ENCODE measurements at places on chromosomes 5 and 9. TPM values are rescaled to one million over a fixed set of nuclear protein-coding genes. Genes with fewer than 3 reads are reported as not detected.

GRCh38 chr9:110755179-110755578 lies 86.6 kb downstream of the MUSK start:
- no peak for DNase-seq

DNA sequence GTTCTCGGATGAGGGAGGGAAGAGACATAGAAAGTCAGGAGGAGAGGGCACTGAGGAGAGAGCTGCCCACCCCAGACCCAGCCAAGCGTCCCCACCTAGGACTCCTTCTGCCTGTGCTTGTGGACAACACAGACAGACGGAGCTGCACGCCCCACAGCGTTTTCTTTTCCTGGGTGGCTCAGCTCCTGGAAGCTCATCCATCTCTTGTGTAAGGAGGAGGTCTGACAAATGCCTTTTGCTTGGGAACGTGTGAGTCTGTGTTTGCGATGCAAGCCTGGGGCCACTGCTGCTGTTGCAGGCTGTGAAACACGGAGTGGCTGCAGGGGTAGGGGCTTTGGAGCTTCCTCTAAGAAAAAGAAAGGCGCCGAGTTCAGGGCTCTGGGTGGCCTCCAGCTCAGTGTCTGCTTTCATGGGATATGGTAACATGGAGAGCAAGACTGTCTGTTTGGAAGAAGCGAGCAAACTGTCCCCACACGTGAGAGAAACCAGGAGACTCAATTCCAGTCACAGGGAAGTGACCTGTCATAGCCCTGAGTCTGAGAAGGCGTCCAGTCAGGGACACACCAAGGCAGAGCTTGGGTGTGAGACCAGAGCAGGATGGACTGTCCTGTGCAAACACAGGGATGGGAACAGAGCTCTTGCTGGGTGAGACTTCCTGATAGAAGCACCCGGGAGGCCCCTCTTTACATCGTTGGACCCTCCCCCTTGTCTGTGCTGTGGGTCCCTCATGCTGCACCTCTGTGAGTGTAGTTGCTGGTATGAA lies 42.7 kb downstream of the GADD45G start:
- DNase-seq, result no peak

DNA sequence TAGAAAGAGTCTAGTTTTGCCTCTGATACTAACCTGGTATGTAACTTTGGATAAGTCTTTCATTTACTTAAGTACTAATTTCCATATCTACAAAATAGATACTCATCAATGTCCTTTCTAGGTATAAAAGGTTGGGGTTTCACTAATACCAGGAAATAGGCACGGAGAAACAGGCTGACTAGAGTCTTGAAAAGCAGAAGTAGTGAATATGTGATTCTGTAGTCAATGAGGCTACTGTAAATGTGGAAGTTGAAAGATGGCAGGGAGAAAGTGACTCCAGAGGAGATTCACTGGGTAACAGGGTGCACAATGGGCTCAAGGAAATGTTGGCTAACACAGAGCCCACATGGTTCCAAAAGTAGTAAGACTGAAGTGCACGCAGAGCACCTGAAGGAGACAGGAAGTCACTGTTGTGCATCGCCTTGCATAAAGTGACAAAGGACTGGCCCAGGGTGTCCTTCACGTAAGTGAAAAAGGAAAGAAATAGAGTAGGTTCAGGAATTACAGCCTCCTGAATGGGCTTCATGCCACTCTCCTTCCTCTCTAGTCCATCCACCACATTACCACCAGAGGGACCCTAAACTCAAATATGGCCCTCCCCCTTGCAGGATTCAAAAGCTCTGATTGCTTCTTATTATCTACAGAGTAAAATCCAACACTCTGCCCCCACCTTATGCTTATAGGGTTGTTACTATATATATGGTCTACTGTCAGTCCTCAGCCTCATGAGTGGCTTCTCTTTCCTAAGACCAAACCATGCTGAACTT lies 288.0 kb upstream of the SMARCA2 start:
- DNase-seq, result peak; percentile 5

LCN1 gene
- not detected for total RNA-seq

ENTPD2 gene
- total RNA-seq, result not detected

DNA sequence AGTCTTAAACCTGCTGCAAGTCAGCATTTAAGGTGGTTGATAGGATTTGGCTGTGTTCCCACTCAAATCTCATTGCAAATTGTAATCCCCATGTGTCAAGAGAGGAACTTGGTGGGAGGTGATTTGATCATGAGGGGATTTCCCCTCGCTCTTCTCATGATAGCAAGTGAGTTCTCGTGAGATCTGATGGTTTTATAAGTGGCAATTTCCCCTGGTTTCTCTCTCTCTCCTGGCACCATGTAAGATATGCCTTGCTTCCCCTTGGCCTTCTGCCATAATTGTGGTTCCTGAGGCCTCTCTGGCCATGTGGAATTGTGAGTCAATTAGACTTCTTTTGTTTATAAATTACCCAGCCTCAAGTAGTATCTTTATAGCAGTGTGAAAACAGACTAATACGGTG lies 84.3 kb upstream of the SMC2 start:
- no peak for DNase-seq

POLR1E gene
- total RNA-seq, result 26.9 TPM

LCN9 gene
- not detected for total RNA-seq

NSG2 gene
- total RNA-seq, result not detected

GABRA6 gene
- not detected for total RNA-seq

CTXN3 gene
- not detected for total RNA-seq

GRCh38 chr5:91670122-91670521 lies 287.0 kb upstream of the ARRDC3 start:
- DNase-seq, result no peak

- no peak for DNase-seq
Measured at GRCh38 chr9:37953206-37953774, 49.4 kb upstream of the SLC25A51 start.

GRCh38 chr5:152107220-152107619 lies 182.6 kb upstream of the GLRA1 start:
- DNase-seq, result no peak

FAM221B gene
- total RNA-seq, result not detected

DNA sequence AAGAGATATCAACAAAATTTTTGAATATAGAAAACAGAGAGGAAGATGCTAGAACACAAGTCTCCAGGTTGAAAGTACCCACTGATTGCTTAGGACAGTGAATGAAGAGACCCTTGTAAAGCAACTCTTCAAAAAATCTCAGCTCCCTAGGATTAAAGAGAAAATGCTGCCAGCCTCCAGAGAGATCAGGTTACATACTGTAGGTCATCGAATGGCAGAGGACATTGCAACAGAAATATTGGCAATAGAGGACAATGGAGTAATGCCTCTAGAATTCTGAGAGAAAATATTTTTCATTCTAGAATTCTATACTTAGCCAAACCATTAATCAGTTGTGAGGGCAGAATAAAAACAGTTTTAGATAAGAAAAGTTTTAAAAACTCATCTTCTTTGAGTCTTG lies 43.1 kb upstream of the ELL2 start:
- DNase-seq, result no peak

GRCh38 chr5:113295111-113295539 lies 139.7 kb downstream of the TSSK1B start:
- DNase-seq, result no peak

DNA sequence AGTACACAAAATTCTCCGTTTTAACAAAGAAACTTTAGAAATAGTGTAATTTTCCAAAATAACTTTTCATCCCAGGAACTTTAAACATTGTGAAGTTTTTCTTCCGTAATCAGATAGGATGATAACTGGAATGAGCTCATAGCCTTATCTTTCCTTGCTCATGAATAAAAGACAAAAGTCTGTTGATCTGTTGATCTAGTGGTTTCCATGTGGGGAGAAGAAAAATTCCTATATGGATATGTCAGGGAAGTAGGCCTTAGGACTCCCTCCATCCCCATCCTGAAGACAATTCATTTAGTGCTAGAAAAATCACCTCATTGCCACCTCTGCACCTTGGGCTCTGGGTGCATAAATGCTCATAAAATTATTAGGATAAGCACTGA lies 266.6 kb downstream of the SMARCA2 start:
- no peak for DNase-seq

GRCh38 chr5:150567031-150567717 lies 59.2 kb downstream of the NDST1 start:
- no peak for DNase-seq

DNA sequence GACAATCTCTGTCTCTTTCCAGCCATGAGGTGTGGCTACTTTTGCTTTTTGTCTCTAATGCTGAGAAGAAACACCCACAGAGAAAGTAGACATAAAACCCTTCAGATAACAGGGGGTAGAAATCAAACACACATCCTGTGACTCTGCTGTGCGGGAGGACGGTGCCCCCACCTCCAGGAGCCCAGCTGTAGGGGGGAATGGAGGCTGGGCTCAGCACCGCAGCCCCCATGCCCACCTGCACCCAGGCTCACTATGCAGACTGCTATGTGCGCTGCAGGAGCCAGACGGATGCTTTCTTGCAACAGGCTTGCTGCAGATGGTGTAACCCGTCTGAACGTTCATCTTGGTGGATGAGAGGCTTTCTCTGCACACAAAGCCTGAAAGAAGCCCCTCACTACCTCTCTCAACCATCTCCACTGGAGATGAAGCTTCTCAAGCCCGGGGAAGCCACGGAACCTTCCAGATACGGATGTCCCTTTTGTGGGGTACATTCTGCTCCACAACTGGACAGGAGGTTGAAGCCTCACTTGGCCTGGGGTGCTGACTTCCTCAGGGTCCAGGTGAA lies 207.2 kb downstream of the GADD45G start:
- no peak for DNase-seq

- no peak for DNase-seq
Measured at GRCh38 chr5:92644266-92644886, 936.6 kb downstream of the NR2F1-AS1 start.

DNA sequence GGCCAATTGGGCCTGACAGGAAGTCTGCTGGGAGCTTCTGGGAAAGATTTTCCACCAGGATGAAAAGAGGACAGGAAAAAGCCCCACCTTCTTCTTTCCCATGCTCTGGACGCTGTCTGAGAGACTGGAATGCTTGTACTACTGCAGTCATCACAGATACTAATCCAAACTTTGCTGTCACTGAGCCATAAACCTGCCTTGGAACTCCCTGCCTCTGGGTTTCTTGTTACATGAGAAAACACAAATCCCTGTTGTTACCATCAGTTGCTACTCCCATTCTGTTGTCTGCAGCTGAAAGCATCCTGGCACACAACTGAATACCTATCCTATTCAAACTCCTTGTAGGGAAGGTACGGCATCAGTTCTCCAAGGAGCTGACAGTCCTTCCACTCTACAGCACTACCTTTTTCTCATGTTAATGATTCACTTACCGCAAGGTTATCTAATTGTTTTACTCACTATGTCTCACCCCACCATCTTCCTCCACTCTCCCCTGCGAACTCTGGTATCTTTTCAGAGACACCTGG lies 167.5 kb downstream of the CDK5RAP2 start:
- DNase-seq, result no peak

ST6GALNAC4 gene
- 31.6 TPM for total RNA-seq

DNA sequence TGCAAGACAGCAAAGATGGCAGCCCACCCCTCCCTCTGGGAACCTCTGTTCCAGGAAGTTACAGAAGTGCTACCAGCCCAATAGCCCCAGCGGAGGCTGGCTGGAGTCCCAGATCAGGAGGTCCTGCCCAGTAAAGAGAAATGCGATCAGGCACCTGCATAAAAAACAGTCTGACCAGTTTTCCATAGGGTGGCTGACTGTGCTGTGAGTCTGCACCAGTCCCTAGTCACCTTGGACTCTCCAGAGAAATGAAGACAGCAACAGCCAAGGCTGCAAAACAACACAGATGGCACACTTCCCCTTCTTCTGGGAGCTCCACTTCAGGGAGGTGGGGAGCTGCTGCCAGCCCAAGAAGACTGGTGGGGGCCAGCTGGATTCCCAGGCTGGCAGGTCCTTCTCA lies 265.5 kb upstream of the PCSK5 start:
- DNase-seq, result no peak

DNA sequence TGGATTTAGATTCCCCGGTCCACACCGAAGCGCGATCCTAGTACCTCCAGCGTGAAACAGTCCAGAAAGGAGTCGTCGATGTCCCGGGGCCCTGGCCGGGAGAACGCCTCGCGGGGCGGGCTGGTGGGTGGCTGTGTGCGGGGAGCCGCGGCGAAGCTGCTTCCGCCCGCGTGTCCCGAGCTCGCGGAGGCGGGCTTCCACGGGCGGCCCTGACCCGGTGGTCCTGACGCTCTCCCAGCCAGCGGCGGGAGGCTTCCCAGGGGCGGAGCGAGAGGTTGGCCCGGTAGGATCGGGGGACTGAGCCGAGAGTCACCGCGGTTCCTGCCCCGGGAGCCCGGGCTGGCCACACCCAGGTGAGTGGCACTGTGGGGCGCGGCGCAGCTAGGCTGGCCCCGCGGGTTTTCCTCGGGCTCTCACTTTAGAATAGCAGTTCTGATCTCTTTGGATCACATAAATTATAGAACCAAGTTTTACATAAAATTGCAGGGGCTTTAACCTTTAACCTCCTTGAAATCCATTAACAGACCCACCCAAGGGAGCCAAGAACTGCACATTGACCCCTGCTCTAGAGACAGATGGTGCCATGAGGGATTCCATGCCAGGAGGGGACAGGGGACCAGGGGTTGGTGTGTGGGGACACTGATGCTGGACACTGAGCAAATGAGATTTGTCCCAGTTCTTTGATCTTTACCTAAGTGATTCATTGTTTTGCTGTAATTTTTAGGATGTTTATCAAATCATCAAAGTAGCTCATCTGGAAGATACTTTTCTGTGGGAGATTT lies 29.2 kb upstream of the IL31RA start:
- no peak for DNase-seq

All from CD4-positive, CD25-positive, alpha-beta regulatory T cell (primary cell).